ENCODE measurements at places on chromosomes 5 and 9.

DNA sequence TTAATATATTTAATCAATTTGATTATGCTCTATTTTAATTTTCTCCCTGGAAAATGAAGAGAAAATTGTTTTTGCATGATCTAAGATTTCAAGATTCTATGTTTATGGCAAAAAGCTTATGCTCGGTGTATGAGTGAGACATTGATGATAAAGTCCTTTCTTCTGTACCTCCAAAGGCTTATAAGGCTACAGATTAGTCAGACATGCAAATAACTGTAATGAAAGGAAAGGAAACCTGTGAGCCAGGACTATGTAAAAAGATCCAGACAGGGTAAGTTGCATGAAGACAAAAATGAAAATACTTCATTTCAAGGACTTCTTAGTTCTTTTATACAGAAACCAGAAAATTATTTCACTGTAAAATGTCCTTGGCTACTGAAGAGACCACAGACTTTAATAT, 52.2 kb upstream of the EDIL3 start:
- no peak for DNase-seq

GRCh38 chr5:45642370-45642769, 53.8 kb downstream of the HCN1 start:
- no peak for DNase-seq

GRCh38 chr5:149586708-149587318, 5.5 kb downstream of the ARHGEF37 start:
- no peak for DNase-seq

GRCh38 chr5:62284946-62285891, 20.8 kb upstream of the KIF2A start:
- no peak for DNase-seq

GRCh38 chr9:128421482-128421996, 882 bp downstream of the CERCAM start:
- peak; percentile 56 for DNase-seq

DNA sequence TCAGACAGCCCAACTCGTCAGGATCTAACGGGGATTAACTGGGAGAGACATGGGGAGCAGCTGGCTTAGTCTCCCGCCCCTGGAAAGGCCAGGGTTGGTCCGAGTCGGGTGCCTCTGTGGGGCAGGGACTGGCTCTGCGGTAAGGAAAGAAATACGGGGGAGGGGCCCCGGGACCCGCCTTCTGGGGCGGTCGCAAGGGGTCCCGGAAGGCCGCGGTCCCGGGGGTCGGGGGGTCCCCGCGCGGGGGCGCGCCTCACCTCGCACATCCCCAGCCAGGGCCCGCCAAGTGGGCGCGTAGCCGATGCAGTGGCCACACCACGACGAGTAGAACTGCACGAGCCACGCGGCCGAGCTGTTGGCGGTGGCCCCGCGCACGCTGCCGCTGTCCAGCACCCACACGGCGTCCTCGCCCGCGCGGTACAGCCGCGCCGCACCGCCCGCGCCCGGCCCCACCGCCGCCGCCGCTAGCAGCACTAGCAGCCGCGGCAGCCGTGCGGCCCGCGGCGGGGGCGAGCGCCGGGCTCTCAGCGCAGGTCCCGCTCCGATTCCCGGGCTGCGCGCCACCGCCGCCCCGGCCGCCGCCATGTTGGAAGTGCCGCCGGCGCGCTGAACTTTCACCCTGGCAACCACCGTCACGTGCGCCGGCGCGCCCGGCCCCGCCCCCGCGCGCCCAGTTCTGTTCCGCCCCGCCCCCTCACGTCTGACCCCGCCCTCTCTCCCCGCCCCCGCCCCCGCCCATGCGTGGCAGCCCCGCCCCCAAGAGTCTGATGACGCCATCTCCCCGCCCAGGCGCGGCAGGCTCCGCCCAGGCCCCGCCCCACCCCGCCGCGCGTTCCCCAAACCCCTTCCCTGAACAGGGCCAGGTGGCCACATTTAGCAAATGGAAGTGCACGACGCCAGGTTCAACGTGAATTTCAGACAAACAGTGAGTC, at the start of gene QSOX2:
QSOX2 (minus strand) TSS at position 594 of the 932 bp plus-strand sequence; CDS start at position 585, 9 bp downstream.
- peak; percentile 88 for DNase-seq

- no peak for DNase-seq
These were observed 421.7 kb downstream of the SPATA31D1 start for GRCh38 chr9:82410306-82410705.

DNA sequence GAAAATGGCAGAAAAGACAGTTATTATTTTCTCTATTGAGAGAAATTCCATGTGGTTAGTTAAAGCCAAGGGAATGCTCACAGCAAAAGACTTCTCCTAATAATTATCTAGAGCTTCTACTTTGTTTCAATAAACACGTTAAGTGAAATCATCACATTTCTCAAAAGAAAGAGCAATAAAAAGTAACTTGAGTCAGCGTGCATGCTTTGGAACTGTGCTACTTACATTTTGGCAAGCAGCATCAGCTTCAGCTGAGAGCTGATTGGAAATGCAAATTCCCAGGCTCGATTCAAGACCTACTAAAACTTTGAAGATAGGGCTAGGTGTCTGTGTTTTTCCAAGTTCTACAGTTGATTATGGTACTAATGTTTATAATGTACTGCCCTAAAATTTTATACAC, 132.1 kb downstream of the CDH18 start:
- DNase-seq, result no peak

GRCh38 chr5:9156282-9156681, 389.6 kb downstream of the SEMA5A start:
- peak; percentile 41 for DNase-seq

DNA sequence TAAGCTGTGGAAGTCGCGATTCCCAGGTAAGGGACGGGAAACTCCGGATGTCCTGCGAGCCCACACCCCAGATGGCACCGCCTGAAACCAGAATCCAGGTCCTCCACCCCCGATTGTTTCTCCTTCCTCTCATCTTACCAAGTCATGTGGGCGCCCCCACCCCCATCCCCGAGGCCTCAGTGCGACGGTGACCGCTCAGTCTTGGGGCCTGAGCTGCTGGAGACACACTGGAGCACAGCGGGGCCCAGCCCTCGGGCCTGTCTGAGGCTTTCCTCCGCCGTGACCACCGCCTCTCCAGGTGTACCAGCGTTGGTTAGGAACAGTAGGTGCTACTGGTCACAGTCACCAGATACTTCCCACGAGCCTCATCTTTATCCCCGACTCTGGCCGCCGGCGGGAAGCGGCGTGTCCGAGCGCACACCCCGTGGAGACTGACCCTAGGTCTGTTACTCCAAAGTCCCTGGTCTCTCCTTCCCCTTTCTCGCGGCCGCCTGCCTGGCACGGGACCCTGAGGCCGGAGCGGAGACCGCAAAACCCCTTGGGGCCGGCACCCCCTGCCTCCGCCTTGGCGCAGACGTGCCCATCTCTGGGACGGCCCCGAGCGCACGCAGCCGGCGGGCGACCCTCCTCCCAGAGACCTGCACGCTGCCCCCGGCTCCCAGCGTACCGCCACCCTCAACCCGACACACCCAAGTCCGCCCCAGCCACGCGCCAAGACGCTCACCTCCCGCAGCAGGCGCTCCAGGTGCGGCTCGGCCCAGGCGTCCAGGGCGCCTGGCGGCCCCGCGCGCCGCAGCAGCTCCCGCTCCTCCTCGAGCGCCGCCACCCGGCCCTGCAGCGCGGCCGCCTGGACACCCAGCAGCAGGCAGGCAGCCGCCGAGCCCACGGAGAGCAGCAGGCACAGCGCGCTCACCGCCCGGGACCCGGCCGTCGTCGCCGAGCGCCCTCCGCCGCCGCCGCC, 733 bp downstream of the COL23A1 start:
- DNase-seq, result no peak

GRCh38 chr5:429453-430188, 13.4 kb upstream of the EXOC3 start:
- peak; percentile 62 for DNase-seq

DNA sequence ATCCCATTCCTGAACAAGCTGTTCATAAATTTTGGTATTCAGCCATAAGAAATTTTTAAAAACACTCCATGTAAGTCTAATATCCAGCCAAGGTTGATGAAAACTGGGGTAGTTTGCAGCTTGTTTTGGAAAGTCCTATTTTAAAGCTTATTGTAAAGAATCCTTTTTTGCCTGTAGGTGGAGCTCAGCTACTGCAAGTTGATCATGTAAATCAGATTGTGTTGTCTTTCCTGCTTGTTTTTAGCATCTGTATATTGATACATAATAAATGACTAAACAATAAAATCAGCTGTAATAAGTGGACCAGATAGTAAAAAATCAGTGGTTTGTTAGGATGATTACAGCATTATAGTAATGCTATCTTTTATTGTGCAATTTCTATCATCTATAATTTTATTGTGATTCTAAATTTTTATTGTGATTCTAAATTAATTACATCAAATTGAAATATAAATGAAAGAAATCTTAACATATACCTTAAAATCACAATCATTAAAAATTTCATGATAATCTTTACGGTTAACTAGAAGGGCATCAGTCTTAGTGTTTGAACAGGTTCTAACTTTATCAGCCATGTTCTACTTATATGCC, 42.4 kb downstream of the CWC27 start:
- peak; percentile 4 for DNase-seq

DNA sequence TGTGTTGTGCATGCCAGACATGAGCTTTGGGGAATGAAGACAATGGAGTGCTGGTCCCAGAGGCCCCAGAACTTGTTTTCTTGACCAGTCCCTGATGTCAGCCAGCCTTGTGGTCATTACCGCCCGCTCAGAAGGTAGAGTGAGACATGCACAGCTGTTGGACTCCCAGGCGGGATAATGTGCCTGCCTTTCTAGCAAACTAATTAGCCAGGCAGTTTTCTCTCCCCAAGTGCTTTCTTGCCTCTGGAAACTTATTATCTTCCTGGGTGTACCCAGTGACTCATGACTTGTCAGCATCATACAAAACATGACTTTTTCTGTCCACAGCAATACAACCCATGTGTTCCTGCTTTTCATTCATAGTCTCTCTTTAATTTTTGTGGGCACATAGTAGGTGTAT, 131.1 kb downstream of the RMI1 start:
- DNase-seq, result no peak

GRCh38 chr5:55540024-55540423, 5.3 kb upstream of the PLPP1 start:
- DNase-seq, result peak; percentile 44

- no peak for DNase-seq
These were observed 77.6 kb upstream of the ADRA1B start for GRCh38 chr5:159838551-159839222.

- DNase-seq, result no peak
These were observed 162.5 kb downstream of the CD180 start for GRCh38 chr5:67033880-67034651.

DNA sequence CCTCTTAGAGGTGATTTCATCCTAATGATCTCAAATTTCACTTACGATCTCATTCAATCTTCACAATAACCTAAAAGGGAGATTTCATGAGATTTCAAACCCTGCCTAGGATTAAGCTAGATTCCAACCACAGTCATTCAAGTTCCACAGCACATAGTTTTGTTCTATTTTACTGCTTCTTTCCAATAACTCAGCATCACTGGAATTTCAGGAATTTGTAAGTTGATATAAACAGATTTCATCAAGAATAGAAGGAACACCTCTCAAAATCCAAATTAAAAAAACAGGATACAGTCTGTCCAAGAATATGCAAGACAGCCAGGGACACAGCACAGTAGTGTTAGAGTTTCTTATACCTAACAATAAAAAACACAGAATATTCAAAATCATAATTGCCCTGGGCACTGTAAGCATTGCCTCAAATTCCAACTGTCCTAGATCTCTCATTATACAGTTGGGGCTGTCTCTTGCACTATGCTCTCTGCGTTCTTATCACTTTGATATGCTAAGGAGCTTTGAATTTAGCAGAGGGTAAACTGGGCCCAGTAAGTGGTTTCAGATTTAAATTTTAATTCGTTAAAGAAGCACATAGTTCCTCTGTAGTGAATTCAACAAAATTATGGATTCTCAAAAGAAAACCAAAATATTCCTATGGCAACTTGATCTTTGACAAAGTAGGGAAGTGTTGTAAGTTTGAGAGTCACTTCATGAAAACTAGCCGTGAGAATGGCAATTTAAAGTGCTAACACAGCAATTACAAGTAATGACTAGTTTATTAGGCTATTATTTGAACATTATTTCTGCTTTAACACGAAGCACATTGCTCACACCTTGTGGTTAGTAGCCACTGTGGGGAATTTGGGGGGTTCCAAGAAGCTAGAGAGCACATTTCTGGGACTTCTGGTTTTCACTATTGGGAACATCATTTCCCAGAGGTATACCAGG, 478.6 kb upstream of the C9orf72 start:
- no peak for DNase-seq

DNA sequence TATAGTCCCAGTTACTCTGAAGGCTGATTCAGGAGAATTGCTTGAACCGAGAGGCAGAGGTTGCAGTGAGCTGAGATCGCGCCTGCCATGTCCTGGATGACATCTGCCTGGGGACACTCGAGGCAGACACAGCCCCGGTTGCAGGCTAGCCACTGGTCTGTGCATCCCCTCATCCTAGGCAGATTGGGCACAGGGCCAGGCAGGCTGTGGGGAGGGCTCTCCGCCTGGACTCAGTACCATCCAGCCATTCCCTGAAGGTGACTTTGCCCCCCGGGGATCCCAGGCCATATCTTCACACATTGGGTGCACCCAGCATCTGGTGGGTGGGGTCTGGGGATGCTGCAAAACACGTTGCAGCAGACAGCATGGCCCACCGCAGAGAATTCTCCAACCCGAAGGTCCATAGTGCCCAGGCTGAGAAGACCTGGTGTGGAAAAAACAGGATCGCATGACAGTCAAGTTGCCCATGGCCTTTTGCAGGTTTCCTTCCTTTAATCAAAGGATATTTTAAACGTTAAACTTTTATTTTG, 50.9 kb upstream of the SUSD3 start:
- no peak for DNase-seq

- DNase-seq, result no peak
These were observed 163.5 kb downstream of the SEMA6A start for GRCh38 chr5:116411101-116411571.

GRCh38 chr5:166356096-166356495, 1935.3 kb upstream of the WWC1 start:
- DNase-seq, result no peak

DNA sequence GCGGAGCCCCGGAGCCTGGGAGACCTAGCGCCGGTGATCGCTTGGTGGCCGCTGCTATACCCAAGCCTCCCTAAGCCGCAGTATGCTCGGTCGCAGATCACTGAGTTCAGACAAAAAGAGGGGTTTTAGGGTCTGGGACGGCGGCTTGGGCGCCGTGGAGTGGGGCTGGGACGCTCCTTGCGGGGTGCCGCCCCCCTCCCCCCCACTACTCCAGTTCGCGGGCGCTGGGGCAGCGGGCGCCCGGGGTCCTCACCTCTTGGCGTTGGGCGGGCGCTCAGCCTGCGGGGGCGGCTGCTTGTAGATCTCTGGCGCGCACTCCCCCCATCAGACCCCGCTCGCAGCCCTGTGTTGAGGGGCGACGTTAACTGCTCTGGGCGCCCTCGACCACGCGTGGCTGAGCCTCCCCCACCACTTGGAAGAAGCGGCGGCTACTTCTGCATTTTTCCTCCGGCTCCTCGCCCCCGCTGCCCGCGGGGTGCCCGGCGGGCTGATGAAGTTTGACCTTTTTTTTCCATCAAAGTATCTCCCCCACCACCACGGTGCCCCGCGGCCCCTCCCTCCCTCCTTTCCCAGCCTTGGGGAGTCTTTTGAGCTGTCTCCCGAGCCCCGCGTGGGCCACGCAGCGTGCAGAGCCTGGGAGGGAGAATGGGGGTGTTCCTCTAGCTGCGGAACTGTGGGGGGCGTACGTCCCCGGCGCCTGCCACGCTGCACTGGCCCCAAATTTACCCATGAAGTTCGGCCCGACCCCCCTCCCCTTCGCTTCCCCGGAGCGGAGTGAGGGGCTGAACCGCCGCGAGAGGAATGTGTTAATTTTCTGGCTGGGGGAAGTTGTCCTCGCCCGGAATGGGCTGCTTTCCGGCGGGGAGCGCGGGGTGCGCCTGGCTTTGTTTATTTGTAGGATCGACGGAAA, 1.2 kb downstream of the CXXC5 start:
- DNase-seq, result peak; percentile 41

GRCh38 chr5:64767959-64768357, 533 bp downstream of the SREK1IP1 start:
- DNase-seq, result no peak
